Activated CD4-positive, alpha-beta T cell treated with anti-CD3 and anti-CD28 coated beads for 24 hours (primary cell): ENCODE measurements at places on chromosomes 5 and 9.

GRCh38 chr9:92989561-92989960 is 42.2 kb downstream of the FGD3 start:
- no peak for DNase-seq

- no peak for DNase-seq
Measured at GRCh38 chr9:99628849-99629620, 192.7 kb upstream of the NR4A3 start.

DNA sequence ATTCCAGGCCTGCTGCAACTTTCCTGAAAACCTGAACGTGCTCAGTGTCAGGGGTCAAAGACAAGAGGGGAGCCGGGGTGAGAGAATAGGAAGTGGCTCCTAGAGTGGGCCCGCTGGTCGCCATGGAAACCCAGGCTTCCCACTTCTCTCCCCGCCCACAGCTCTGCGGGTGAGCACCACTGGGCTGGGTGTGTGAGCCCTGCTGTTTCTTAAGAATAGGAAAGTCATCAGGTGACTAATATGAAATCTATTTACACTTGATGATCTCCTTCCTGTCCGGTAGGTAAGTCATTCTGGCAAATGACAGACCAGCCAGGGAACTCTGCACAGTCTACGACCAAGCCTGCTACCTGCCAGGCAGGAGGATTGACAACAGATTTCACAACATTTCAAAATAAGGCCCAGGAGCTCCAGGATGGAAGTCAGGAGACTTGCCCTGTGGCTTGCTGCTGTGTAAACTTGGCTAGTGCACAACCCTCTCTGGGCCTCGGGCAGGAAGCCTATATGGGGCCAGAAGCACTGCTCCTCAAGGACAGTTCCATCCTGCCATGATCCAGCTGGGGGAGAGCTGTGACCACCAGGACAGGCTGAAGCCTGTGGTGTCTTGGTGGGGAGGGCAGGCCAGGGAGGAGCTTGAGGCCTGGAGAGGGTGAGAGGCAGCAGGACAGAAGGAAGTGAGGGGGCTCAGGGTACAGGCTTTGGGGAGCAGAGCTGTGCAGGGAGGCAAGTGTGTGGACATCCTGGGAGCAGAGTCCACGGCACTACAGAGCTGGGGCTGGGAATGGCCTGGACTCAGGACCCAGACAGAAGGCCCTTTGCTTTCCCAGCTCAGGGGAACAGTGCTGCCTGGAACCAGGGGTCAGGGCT is 60.6 kb downstream of the SHB start:
- DNase-seq: peak; percentile 53

DNA sequence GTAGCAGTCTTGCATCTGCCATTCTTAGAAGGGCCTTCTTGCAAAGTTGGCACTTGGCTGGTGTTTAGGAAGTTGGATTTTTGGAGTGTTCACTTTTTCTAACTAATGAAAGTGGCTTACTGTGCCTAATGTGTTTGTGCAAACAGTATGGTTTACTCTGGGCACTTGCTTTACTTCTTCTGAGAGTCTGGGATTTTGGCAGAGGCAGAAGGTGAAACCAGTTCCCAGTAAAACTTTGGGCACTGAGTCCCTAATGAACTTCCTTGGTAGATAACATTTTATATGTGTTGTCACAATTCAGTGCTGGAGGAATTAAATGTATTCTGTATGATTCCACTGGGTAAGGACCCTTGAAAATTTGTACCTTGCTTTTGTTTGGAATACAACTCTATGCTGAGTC is 155.7 kb downstream of the FAM170A start:
- DNase-seq: no peak

DNA sequence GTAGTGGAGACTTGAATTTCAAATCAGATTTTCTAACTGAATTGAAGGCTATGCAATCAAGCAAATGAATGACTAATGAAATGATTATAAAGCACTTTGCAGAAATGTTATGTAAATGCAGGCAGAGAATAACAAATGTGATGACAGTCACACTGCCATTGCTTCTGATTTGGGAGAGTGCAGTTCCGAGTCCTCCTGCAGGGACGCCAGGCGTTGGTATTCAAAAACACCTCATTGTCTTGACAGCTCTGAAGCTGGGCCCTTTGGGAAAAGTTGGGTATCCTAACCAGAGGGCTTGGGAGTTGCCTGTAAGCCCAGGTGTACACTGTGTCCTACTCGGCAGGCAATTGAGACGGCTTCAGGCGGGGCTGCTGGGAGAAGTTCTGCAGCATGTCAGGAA is 57.9 kb downstream of the C5orf15 start:
- DNase-seq: no peak

GRCh38 chr9:133124123-133124906 is 3.3 kb upstream of the RALGDS start:
- DNase-seq: no peak

- DNase-seq: no peak
Measured at GRCh38 chr9:133968428-133968827, 23.7 kb downstream of the VAV2 start.

GRCh38 chr9:18012170-18012569 is 433.3 kb downstream of the SH3GL2 start:
- no peak for DNase-seq

- DNase-seq: no peak
Measured at GRCh38 chr9:68492806-68493205, 47.9 kb downstream of the TMEM252 start.

DNA sequence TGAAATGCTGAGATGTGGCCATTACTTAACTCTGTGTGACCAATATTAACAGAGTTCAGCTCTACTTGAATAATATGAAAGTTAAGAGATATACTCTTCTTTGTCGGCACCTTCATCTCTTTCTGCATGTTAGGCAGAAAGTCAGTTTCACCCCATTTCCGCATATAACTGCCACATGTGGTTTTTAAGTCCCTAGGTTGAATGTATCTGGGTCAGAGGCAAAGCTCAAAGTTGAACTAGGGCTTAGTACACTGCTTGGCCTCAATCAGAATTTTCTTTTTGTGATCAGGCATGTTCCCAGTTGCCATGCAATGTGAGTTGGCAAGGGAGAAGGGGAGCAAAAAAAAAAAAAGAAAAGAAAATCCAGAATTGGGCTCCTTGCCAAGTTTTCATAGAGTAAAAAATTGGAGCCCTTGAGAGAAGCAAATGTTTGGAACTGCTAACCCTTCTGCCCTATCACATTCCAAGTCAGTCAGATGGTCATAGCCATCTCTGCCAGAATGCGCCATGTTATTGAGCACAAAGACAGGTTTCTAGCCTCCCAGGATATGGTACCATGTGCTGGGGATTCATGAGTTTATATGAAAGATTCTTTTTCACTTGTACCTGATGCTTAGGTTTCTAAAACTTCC is 251.2 kb upstream of the RORB start:
- no peak for DNase-seq

GRCh38 chr9:21392270-21392669 is 7.1 kb upstream of the IFNA2 start:
- no peak for DNase-seq

DNA sequence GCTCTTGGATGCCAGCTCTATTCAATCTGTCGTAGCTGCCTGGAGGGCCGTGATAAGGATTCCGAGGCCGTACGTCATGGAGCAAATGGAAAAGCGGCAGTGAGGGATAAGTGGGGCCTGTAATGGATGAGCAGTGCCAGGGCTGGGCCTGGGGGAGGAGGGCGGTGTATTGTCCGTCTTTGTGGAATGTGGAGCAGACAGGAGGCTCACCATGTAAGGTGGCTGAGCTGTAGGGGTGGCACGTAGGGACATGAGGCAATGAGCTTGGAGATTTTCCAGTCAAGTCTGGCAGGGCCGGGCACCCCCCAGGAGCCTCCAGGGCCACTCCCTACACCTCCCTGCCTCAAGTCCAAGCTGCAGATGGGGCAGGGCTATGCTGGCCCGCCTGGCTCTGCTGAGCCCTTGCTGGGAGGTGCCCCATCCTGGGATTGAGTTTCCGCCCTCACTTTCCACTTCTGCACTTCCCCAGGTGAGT is 29.2 kb downstream of the NCS1 start:
- no peak for DNase-seq

- no peak for DNase-seq
Measured at GRCh38 chr5:154501566-154501965, 23.5 kb upstream of the HAND1 start.
